ENCODE measurements at places on chromosomes 1 and 21.

- DNase-seq = no peak
Observed at GRCh38 chr1:220770245-220770913, 16.3 kb upstream of the MTARC1 start.

GRCh38 chr1:100720751-100721150, 1.2 kb downstream of the VCAM1 start:
- DNase-seq = no peak

GRCh38 chr1:2135441-2135841, 59.1 kb downstream of the FAAP20 start:
- no peak for DNase-seq

GRCh38 chr1:208065862-208066261, 154.9 kb upstream of the CD34 start:
- DNase-seq = no peak

GRCh38 chr1:44250068-44250781, 37.0 kb downstream of the DMAP1 start:
- no peak for DNase-seq

- no peak for DNase-seq
Observed at GRCh38 chr1:163758977-163759670, 437.4 kb downstream of the NUF2 start.

- DNase-seq = no peak
Observed at GRCh38 chr21:14520535-14520934, 25.6 kb downstream of the SAMSN1 start.

DNA sequence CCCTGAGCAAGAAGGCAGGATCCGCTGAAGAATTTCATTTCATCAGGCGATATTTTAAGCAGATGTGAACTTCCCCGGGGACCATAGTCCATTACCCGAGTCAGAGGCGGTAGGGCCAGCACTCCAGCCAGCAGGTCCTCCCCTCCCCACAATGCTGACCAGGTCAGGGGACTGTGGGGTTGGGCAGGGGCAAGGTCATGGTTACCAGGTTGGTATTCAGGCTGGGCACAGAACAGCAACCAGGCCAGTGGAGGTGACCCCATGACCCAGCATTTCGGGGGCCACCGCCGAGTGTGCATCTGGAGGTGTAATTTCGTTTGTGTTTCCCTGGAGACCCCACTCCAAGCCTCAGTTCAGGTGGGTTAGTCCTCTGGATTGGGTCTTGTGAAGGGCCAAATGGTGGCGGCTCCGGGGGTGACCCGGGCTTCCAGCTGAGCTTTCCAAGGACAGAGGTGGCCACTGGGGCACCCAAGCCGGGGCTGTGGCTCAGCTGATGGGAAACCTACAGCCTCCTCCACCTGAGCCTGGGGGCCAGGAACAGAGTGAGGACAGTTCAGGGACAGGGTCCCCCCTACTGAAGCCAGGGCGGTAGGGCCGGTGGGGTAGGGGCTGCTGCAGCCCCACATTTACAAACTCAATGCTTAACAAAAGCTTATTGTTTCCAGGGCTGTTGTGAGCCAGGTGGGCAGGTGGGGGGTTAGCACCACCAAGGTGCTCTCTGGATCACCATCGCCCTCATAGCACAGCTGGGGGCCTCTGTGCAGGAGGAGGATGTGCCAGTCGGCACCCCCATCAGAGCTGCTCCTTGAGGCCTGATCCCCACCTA, 2.8 kb downstream of the PRDM16 start:
- DNase-seq = no peak

DNA sequence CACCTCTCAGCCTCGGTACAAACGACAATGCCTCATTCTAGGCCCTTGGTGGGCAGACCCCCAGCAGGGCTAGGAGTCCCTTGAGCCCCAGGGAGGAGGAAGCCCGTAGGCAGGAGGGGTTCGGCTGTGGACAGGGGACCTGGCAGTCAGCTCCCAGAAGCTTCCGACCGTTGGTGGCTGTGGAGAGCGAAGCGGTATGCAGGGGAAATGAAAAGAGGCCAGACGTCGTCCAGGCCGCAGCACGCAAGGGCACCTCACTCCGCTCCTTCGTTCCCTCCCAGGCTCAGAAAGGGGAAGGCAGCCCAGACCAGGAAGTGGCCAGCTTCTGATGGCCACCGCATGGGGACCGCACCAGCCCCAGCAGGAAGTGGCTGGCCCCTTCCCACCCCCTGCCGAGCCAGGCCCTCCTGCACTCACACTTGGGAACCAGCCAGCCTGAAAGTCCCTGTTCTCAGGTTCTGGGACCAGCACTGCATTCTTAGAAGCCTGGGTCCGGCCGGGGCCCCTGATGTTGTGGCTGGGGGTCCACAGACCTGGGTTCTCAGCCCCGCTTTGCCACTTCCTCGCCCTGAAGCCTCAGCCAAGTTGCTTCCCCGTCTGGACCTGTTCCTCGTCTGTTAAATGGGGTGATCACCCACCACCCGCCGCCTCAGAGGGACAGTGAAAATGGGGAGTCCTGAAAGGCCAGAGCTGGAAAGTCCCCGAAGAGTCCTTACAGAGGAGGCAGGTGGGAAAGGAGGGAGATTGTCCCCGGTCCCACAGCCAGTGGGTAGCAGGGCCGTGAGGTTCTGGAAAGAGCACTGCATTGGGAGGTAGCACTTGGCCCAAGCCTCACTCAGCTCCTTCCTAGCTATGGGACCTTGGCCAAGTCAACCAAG, 104.0 kb upstream of the RUNX3 start:
- no peak for DNase-seq

DNA sequence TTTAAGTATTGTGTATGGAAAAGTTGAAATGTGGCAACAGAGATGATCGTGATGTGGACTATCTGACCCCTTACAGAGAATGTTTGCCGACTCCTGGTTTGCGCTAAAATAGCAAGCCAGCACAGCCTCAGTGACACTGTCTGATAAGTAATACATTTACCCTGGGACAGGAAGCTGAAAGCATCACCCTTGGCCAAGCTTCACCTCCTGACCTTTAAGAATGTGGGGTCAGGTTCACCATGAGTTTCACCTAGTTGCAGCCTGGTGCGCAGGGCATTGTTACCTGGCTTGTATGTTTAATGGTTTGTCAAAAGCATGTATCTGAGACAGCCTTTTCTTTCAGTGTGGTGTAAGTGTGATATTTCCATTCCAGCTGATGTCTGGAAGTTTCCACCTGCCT, 29.2 kb downstream of the TRAF5 start:
- DNase-seq = no peak

- no peak for DNase-seq
Observed at GRCh38 chr1:151885479-151885878, 23.8 kb downstream of the THEM4 start.

DNA sequence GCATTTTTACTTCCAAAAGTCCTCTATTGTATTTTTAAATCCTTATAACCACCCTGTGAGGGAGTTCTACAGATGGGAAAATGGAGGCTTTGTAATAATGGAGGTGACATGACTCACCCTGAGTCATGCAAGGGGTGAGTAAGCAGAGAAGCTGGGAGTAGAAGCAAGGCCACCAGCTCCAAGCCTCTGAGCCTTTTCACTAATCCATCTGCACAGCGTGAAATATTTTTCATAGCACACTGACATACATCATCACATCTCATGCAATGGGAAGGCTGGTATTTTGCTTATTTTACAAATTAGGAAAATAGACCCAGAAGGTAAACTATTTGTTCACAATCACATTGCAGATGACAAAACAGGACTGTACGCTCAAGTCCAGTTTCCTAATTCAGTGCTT, 96.9 kb downstream of the KCNH1 start:
- DNase-seq = no peak

DNA sequence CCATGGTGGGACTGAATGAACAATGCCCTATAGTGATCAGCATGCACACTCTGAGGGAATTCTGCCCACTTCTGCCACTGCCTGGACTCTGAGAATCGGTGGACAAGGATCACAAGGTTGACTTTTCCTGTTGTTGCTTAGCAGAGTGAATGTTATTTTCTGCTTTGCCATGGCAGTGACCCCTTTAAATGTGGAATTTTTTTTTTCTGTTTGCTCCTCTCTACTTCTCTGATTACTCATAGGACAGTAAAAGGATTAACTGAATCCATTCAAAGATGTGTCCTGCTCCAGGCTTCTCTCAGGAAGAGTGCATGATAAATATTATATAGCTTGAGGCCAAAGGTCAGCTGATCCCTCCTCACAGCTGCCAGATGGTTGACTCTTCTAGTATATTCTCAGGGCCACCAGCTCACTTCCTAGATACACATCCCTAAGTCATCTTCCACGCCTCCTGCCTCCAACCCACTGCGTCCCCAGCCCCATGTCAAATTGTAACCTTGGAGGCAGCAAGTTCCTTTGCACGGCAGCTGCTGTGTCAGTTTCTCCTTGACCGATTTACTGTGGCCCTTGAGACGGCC, 74.0 kb upstream of the RALGPS2 start:
- DNase-seq = no peak

DNA sequence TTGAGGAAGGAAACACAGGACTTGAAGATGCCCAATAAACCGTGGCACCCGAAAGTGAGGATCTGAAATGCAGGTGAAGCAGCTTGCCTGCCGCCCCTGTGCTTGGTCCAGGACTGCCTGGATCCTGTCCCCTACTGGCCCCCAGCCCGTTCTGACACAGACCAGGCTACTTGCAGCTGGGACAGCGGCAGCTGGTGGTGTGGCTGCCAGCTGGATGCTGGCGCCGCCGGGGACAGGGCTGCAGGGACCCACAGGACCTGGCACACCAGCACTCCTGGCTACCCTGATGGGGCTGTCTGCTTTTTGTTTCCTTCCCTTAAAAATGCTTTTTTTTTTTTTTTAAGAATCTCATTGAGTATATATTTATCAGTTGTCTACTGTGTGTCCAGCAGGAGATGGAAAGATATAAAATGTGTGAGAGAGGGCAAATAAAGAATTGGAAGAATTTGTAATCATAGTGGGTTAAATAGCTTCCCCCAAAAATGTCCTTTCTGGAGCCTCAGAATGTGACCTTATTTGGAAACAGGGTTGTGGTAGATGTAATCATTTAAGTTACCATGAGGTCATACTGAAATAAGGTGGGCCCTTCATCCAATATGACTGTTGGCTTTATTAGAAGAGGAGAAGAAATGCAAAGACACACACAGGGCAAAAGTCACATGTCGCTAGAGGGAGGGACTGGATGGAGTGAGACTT, 165.6 kb downstream of the DSCAM start:
- DNase-seq = no peak

DNA sequence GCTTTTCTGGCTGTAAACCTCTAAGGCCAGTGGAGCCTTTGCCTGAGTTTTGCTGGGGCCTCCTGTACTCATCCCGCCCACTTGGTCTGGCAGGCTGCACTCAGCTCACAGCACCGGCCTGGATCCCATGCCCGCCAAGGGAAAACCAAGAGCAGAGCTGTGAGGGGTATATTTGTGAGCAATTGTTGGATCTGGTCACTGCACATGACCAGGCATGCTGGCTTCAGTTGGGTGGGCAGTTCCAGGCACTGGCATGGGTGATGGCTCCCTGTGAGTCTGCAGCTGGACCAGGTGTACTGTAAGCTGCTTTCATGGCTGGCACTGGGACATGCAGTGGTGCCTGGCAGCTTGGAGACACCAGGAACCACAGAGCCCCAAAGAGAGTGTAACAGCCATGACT, 563.1 kb upstream of the RGS18 start:
- no peak for DNase-seq

DNA sequence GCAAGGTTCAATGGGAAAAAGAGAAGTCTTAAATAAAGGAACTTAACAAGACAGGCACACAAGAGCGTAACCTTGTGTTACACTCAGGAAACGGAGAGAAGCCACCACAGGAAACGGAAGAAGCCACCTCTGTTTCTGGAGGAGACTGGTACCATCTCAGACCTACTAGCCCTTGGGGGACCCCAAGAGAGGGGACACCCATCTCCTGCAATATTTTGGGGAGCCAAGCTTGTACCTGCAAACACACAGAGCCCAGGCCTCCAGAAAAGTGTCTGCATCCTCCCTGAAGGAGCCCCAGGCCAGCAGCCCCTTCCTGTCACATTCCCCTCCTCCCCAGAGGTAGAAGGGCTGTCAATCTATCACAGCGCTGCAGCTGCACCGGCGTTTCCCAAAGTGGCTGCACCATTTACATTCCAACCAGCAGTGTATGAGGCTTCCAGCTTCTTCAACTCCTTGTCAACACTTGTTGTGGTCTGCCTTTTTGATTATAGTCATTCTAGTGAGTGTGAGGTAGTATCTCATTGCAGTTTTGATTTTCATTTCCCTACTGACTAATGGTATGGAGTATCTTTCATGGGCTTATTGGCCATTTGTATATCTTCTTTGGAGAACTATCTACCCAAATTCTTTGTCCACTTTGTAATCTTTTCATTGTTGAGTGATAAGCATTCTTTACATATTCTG, 23.0 kb upstream of the PADI1 start:
- DNase-seq = no peak

GRCh38 chr1:229699613-229700267, 73.7 kb downstream of the URB2 start:
- DNase-seq = no peak

- DNase-seq = no peak
Observed at GRCh38 chr1:27574871-27575831, 28.8 kb downstream of the AHDC1 start.

- no peak for DNase-seq
Observed at GRCh38 chr1:94119796-94120569, 965 bp downstream of the ABCA4 start.

- DNase-seq = no peak
Observed at GRCh38 chr1:39154553-39155421, 49.7 kb upstream of the MACF1 start.

DNA sequence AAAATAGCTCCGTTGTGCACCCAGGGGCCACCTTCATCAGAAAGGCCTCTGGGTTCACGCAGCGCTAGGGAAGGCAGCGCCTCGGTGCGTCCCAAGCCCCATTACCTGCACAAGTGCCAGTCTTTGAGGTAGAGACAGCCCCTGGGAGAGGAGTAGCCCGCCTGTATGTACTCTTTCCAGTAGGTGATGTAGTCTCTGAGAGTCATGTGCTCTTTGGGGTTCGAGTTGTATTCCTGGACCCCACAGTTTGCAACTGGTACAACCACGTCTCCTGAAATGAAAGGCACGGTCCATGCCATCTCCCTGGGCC, 601 bp downstream of the JMJD4 start:
- DNase-seq = no peak

- no peak for DNase-seq
Observed at GRCh38 chr1:152884966-152885624, 7.0 kb downstream of the SMCP start.

DNA sequence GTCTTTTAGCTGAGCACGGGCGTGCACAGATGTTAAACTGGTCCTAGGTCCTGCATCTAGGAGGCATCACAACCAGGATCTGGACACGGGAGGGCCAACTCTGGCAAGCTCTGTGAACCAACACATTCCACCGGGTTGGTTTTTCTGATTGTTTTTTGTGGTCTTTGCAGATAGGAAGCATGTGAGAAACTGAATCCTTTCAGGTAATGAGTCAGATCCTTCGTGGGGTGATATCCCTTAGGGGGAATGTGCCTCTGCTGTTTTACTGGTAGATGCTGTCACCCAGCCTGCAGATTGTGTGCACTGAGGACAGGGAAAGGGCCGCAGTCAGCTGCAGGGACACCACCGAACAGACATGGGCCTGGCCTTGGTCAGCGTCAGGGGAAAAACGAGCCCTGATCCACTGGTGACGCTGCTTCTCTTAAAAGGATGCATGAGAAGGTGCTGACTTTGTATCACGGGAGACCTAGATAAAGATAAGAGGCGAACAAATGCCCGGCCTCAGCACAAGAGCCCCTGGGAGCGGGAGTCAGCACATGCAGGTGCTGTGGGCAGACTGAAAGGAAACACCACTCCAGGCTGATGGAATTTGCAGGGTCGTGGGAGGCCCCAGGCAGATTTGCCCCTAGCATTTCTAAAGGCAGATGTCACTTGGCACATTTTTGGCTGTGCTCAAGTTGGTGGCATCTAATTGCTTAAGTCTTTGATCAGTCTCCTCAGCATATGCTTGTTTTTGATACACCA, 51.1 kb downstream of the DOP1B start:
- no peak for DNase-seq

- no peak for DNase-seq
Observed at GRCh38 chr1:154212083-154212482, 6.0 kb upstream of the CFAP141 start.
